B cell (primary cell): ENCODE measurements at places on chromosomes 5 and 9. TPM values are rescaled to one million over a fixed set of nuclear protein-coding genes. Genes with fewer than 3 reads are reported as not detected.
A peak's percentile ranks its signal among the peaks of the same experiment; 100 is the strongest.

The N4BP3 gene
- 47.2 and 48.7 TPM in 2 replicates for total RNA-seq

The CCDC171 gene
- total RNA-seq = 5.1 and 6.3 TPM in 2 replicates

The TMEM8B gene
- 13.6 and 14.5 TPM in 2 replicates for total RNA-seq

DNA sequence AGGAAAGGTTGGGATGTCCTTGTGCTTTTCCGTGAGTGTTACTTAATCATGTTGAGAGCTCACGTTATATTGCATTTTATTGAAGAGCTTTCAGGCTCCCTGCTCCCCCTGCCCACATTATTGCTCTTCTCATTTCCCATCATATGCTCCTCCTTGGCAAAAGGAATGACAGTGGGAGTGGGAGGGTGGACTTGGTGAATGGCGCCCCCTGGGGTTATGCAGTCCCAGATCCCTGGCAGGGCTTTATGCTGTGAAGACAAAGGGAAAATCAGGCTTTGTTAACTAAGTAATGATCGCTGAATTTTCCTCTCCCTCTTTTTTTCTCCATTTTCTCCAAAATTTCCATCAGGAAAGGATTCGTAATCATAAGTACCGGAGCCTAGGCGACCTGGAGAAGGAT lies 166.6 kb downstream of the SMARCA2 start:
- DNase-seq = peak; percentile 16

DNA sequence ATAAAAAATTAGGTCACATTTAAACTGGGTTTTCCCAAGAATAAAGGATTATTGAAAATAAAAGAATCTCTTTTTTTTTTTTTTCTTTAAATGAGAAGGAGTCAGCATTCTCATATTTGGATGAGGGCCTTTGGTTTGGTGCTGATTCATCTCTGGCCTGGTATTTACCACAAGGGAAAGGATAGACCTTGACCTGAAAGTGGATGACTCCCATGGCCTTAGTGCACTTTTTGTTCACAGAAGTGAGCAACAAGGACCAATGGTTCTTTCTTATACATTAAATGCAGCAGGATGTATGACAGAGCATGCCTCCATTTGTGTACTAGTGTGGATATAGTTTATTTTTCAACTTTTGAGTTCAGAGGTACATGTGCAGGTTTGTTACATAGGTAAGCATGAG lies 6.9 kb downstream of the YTHDC2 start:
- no peak for DNase-seq

- no peak for DNase-seq
Observed at GRCh38 chr9:78025186-78025585, 6.4 kb downstream of the GNAQ start.

- DNase-seq = no peak
Observed at GRCh38 chr5:146068206-146068605, 37.2 kb downstream of the PLAC8L1 start.
